GM23248 (cell line): ENCODE measurements at places on chromosomes 7 and 10. TPM values are rescaled to one million over a fixed set of nuclear protein-coding genes. Genes with fewer than 3 reads are reported as not detected.

The MARVELD1 gene
- 27.6 and 29.4 TPM in 2 replicates for polyA plus RNA-seq

The TEX47 gene
- polyA plus RNA-seq, result not detected in 2 replicates

The TAF6 gene
- 53.0 and 55.2 TPM in 2 replicates for polyA plus RNA-seq

The SOSTDC1 gene
- not detected in 2 replicates for polyA plus RNA-seq

The SNX10 gene
- polyA plus RNA-seq, result 0.27 and 0.60 TPM in 2 replicates

The MPP7 gene
- polyA plus RNA-seq, result 0.09 and 0.35 TPM in 2 replicates

The CAMK2G gene
- 24.3 and 28.2 TPM in 2 replicates for polyA plus RNA-seq

The SPRN gene
- 0.32 and 0.34 TPM in 2 replicates for polyA plus RNA-seq

The HPS1 gene
- polyA plus RNA-seq, result 80.6 and 86.9 TPM in 2 replicates

The TMEM176A gene
- not detected in 2 replicates for polyA plus RNA-seq

The DGKI gene
- 5.1 and 5.4 TPM in 2 replicates for polyA plus RNA-seq

The FAM13C gene
- polyA plus RNA-seq, result 0.56 and 0.80 TPM in 2 replicates

The ASZ1 gene
- not detected in 2 replicates for polyA plus RNA-seq

The SUN3 gene
- polyA plus RNA-seq, result not detected in 2 replicates

The PCLO gene
- polyA plus RNA-seq, result 0.04 TPM in 1 of 2 replicates, not detected in the other

The SPDYE18 gene
- polyA plus RNA-seq, result not detected in 2 replicates

The XRCC2 gene
- 1.4 and 1.5 TPM in 2 replicates for polyA plus RNA-seq

The CDHR1 gene
- polyA plus RNA-seq, result not detected in 2 replicates

The NEUROG3 gene
- polyA plus RNA-seq, result not detected in 2 replicates

The SYNPO2L gene
- polyA plus RNA-seq, result 0.33 and 0.34 TPM in 2 replicates

The GIMAP4 gene
- not detected in 2 replicates for polyA plus RNA-seq

The ZNF32 gene
- 39.7 and 42.1 TPM in 2 replicates for polyA plus RNA-seq

The PAX4 gene
- not detected in 2 replicates for polyA plus RNA-seq

The MAGI2 gene
- 2.2 and 3.5 TPM in 2 replicates for polyA plus RNA-seq
